Spinal cord (tissue), 10 donors: ENCODE measurements at places on chromosomes 3 and 15. TPM values are rescaled to one million over a fixed set of nuclear protein-coding genes. Genes with fewer than 3 reads are reported as not detected.

Gene HYAL1
- total RNA-seq: 0.69 TPM

Gene IL5RA
- total RNA-seq: 5.7 TPM

- DNase-seq: no peak
These were observed 492.5 kb upstream of the CFAP20DC start for GRCh38 chr3:59542276-59542675.

Gene GOLGA8J
- 0.40 TPM for total RNA-seq

Gene SUMF1
- 39.5 TPM for total RNA-seq

DNA sequence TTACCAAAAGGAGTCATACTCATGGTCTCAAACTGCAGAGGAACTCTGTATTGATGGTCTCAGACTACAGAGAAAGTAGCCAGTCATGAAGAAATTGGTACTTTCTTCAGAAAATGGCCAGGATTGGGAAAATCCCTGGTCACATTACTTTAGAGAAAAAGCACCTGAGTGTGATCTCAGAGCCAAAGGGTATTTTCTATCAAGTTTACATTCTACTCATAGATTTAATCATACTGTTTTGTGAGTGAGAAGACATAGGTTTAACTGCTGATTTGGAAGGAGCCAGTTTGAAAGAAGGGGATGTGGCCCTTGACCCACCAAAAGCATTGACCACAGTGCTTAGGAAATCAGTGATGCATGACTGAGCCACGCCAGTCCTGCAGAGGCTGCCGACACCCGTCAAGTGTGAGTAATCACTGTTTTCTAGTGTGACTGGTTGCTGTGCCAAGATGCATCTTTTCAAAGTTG, 203.6 kb downstream of the AKAP13 start:
- no peak for DNase-seq

- no peak for DNase-seq
These were observed 336.1 kb downstream of the FOXP1 start for GRCh38 chr3:71247221-71247957.

Gene BNC1
- total RNA-seq: 0.22 TPM

DNA sequence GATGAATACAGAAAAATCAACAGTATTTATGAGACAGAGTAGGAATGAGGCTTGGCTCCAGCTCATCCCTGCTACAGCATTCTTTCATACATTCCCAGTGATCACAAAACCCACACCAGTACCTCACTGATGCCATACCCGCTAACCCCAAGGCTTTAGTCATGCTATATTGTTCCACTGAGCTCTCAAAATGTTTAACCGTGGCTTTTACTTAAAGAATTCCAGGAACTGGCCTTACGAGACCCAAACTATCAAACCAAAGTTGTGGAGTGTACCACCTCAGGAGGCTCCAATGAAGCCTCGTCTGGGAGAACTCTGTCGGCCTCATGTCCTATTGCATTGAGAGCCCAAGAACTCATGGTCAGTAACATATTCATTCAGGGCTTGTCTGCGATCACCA, 278.9 kb downstream of the ULK4 start:
- no peak for DNase-seq

GRCh38 chr3:188298585-188298984, 144.6 kb downstream of the LPP start:
- no peak for DNase-seq

GRCh38 chr15:28955993-28956421, 70.2 kb downstream of the APBA2 start:
- no peak for DNase-seq
